Uterus (tissue), 4 donors: ENCODE measurements at places on chromosomes 1 and 21. TPM values are rescaled to one million over a fixed set of nuclear protein-coding genes. Genes with fewer than 3 reads are reported as not detected.

- DNase-seq, result no peak
These were observed 11.7 kb downstream of the KIF26B start for GRCh38 chr1:245166471-245166885.

GRCh38 chr1:145927916-145928643 lies 796 bp upstream of the RBM8A start:
- DNase-seq, result no peak

DNA sequence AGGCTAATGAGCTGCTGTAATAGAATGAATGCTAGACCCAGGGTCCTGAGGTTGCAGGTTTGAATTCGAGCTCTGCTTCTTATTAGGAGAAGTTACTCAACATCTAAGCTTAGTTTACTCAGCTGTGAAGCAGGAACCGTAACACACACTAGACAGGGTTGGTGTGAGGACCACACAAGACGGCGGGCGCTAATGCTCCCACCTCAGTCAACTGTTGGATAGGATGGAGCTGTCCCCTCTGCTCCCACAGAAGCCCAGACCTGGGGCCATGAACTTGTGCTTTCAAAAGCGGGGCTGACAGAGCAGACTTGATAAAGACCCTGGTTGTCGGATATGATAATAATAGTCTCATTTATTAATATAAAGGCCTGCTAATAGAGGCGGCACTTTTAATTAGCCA lies 98.4 kb upstream of the CD34 start:
- DNase-seq, result no peak

- DNase-seq, result no peak
These were observed 829.2 kb upstream of the ADAMTS5 start for GRCh38 chr21:27796106-27796505.

Gene PPT1
- 123 TPM for total RNA-seq

Gene RHEX
- total RNA-seq, result 6.4 TPM

Gene CFAP410
- 24.4 TPM for total RNA-seq

DNA sequence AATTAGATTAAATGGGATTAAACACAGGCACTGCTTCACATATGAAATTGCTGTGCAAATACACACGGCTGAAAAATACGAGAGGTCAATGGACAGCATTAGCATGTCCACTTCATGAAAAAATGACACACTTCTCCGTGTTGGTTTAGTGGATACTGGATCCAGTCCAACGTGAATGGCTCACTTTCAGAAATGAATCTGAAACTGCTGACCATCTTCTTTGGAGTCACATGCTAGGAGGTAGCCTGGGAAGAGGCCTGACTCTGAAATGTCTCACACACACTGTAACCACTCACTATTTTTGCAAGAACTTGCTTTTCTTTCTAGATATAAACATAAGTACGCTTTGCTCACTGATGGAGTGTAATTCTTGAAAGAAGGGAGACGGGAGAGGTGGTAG lies 127.3 kb downstream of the HLCS start:
- DNase-seq, result no peak

DNA sequence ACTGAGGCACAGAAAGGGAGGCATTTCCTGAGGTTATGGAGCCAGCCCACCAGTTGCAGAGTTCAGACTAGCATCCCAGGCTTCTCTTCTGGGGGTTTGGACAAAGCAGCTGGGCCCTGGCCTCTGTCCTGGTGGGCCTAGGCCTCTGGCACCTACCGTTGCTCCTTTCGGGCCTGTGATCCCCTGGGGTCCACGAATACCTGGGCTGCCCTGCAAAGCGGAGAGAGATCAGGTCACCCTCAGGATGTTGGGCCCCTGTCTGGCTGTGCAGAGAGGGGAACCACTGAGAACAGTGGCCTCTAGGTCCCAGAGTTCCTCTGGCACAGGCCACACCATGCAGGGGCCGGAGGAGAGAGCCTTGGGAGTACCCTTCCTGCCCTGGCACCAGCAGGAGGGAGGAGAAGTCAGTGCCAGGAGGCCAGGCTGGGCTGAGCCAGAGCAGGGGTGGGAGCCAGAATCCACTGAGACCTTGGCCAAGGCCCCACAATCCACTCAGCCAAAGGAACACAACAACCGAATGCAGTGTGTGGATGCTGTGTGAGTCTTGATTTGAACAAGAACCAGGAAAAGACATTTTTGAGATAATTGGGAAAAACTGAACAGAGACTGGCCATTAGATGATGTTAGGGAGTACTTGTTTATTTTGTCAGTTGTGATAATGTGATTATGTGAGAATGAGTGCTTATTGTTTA lies 8.9 kb downstream of the COL9A2 start:
- DNase-seq, result no peak

GRCh38 chr1:218351391-218352074 lies 6.4 kb downstream of the TGFB2 start:
- DNase-seq, result peak; percentile 42

GRCh38 chr21:15278279-15278678 lies 213.5 kb upstream of the NRIP1 start:
- no peak for DNase-seq

Gene TAGLN2
- 113 TPM for total RNA-seq

DNA sequence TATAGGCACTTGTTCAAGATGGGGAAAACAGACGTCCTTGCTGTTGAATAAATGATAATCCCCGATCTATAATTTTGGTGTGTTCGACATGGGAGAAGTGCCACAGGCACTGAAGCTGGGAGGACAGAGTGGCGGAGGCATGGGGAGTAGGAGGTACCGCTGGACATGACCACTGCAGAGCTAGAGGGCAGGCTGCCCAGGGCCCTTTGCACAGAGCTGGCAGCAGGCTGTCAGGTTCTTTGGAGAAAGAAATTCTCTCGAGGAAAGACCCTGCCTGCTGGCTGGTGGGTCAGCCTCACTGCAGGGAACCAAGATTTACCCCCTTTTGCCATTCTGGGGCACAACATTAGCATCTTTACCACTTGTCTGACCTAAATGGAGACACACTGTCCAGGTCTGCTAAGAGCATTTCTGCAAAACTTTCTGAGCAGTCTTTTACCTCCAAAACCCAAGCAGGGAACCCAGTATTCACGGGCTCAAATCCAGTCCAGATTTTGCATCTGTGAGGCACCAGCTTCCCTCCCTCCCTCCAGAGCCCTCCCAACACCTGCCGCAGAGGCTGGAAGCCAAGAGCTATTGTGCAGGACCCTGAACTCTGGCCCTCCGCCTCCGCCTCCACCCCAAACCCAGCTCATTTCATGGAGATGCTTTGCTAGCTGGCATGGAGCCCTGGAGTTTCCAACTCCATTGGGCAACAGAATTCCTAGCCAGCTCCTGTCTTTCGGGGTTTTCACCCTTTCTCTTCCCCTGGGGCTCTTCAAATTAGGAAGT lies 142.3 kb downstream of the PLXNA2 start:
- peak; percentile 63 for DNase-seq

GRCh38 chr1:10525208-10525607 lies 50.5 kb downstream of the PEX14 start:
- no peak for DNase-seq

- no peak for DNase-seq
These were observed 225.8 kb downstream of the VAV3 start for GRCh38 chr1:107739201-107739600.

DNA sequence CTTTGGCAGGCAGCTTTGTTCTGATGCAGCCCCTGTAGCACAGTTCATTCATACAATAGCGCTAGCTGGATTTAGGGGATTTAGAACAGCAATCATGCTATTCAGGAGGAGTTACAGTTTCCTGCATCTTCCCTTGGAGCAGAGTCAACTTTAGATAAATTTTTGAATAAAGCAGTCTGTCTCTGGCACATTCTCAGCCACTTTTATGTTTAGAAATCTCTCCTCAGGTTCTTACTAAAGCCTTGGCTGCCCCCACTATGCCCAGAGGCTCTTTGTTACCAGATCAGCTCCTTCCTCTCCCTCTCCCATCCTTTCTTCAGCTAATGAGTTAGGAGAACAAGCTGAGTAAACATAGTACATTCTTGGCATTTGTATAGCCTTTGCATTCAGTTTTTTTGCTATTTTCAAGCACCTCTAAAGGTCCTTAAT lies 17.0 kb upstream of the PIGC start:
- no peak for DNase-seq

GRCh38 chr1:33338048-33338439 lies 17.1 kb upstream of the A3GALT2 start:
- DNase-seq, result peak; percentile 51

GRCh38 chr1:53431805-53432565 lies 27.2 kb upstream of the DMRTB1 start:
- no peak for DNase-seq

GRCh38 chr1:198534548-198535418 lies 5.7 kb downstream of the ATP6V1G3 start:
- no peak for DNase-seq

DNA sequence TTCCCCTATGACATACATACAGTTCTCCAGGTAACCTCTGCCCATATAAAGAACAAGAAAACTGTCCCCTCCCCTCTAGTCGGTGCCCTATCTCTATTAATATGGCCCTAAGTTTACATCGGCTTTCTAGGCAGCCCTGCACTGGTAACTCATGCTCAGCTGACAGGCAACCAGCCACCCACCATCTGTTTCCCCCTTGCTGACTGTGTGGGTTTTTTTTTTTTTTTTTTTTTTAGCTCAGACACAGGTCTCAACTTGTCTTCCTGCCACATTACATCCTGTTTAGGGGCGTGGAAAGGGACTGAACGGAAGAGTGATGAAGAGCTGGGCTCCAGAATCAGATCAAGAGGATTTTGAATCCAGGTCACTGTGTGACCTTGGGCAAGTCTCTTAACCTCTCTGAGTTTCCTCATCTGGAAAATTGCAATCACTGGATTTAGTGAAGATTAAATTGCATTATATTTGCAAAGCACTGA lies 14.0 kb downstream of the LAPTM5 start:
- DNase-seq, result no peak

- no peak for DNase-seq
These were observed 106.6 kb downstream of the OMA1 start for GRCh38 chr1:58439946-58440345.

Gene NTMT2
- total RNA-seq, result not detected

Gene RAB13
- total RNA-seq, result 16.9 TPM

Gene MSH4
- total RNA-seq, result 0.26 TPM

DNA sequence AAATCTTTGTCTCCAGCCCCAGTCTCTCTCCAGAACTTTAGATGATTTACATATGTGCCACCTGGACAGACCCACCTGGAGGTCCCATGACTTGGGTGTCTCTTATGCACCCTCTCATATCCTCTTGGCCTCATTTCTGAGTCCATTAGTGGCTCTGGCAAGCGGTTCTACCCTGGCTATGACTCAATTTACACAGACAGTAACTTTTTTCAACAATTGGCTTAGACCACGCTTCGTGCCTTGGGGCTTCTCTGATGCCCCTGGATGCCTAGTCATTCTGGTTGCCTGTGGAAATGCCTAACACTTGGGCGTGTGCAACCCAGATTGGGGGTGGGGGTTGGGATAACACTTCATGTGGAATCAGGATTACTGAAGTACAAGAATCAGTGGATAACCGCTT lies 57.1 kb upstream of the GADD45A start:
- DNase-seq, result no peak
